ENCODE measurements at places on chromosomes 1 and 21.
A peak's percentile ranks its signal among the peaks of the same experiment; 100 is the strongest.

DNA sequence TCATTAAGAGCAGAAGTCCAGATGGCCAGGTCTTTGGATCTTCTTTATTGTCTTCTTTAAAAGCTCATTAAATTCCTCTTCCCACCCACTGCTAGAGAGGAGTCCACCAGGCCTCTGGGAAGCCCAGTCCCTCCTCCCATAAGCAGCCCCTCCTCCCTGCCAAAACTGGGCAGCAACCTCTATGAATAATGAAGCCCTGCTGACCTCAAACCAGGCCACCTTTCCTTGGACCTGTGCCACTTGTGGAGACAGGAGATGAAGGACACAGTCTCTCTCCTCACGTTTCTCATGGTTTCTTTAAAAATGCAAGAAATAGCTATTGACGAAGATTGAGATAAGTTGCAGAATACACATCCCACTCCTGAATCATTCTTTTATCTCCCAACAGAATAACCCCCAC lies 112.8 kb downstream of the EDEM3 start:
- no peak for DNase-seq

DNA sequence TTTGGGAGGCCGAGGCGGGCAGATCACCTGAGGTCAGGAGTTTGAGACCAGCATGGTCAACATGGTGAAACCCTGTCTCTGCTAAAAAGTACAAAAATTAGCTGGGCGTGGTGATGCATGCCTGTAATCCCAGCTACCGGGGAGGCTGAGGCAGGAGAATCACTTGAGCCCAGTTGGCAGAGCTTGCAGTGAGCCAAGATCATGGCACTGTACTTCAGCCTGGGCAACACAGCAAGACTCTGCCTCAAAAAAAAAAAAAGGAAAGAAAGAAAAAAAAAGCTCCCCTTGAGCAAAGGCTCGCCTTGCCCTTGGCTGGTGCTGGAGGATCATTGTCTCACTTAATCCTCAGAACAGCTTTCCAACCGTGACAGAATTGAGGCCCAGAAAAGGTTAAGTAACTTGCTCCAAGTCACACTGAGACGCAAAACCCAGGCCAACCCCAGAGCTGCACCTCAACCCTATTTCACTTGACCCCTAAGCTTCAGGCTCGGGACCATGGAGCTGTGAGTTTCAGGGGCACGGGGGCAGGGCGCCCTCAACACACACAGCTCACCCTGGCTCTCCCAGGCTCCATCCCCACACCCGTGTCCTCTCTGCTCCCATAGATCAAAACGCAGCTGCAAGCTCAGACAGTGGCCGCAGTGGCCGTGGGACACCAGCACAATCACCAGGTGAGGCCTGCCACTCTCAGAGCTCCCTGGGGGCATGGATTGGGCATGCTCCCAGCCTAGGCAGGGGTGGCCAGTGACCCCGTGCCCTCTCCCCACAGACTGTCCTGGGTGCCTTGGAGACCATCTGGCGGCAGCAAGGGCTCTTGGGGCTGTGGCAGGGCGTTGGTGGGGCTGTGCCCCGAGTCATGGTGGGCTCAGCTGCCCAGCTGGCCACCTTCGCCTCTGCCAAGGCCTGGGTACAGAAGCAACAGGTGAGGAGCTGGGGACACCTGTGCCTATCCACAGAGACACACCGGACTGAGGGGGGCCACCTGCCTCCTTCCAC lies 1.6 kb downstream of the SLC25A34 start:
- no peak for DNase-seq

GRCh38 chr1:156310962-156311361 lies 11.9 kb upstream of the VHLL start:
- no peak for DNase-seq

DNA sequence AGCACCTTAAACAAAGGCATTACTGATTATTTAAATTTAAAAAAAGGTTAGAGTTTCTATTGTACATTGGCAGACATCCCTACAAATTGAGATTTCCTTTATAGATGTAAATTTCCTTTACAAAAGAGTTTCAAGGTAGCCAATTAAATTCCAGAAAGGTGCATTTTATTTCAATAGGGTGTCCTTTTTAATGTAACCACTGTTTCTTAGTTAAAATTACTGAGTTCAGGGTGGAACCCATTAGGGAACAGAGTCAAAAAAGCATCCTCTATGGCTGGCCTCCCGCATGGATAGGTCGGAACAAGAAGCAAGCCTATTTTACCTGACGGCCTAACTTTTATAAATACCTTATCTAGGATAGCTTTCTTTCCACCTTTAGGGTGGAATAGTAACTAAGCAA lies 24.4 kb downstream of the TCP10L start:
- no peak for DNase-seq

DNA sequence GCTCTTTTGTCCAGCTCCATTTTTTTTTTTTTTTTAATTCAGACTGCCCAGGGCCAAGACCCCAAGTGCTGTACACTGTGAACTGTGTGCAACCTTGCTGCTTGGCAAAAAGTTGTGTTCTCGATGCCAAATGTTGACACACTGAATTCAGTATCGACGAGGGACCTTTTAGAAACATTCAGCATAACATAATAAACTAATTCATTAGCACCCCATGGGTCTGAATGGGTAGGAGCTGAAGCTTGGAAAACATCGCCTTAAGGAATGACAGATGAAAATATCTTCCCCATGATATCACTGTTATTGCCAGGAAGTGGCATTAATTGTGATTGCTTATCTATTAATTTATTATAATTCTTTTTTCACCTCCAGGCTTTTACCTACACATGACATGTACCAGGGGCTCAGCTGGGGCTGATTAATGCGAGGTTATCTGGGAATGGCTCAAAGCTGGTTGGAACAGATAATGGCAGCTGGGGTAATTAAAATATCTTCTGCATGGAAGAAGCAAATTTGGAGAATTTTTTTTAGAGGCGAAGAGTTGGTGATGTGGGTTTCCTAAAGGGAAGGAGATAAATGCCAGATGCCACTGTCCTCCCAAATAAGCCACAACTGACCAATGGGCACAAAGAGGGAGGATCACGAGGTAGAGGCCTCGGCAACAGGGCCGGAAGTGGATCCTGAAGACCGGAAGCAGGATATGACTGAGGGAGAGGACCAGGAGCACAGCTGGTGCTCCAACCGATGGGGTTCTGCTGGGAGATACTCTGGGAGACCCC lies 169.3 kb downstream of the GRIK3 start:
- no peak for DNase-seq

DNA sequence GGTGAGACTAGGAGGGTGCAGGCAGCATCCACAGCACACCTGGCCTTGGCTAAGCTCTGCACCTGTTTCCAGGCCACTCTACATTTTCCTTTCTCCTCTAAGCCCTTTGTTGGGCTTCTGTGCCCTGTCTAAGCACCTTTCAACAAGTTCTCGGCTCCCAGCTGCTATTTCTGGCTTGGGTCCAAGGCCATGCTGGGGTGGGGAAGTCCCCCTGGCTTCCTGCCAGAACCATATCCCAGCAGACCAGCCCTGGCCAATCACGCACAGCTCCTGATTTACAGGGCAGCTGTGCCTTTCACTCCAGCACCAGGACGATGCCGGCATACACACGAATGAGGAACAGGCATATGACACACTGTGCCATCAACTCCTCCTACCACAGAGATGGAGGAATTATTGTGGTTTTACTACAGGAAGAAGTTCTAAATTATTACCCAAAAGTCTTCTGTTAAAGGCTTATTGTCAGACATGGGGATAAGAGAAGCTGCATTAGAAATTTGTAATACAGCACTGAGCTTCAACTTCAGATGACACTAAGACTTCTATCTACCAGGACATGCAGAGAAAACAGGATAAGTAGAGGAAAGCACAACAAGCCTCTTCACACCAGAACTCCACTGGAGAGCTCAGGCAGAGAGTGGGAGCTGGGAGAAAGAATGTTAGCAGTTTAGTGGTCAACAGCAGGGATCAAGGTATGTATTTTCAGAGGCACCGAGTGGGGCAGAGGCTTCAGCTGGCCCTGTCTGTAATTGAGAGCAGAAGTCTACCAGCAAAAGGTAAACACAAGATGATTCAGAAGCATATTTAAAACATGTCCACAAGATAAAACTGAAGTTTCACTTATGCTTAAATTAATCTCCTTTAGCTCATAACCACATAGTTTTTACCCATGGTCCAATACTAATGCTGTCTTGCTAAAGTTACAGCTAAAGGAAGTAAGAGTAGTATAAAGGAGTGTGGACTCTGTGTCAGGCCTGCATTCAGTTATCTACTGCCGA lies 37.4 kb downstream of the TRIT1 start:
- DNase-seq, result peak; percentile 56

DNA sequence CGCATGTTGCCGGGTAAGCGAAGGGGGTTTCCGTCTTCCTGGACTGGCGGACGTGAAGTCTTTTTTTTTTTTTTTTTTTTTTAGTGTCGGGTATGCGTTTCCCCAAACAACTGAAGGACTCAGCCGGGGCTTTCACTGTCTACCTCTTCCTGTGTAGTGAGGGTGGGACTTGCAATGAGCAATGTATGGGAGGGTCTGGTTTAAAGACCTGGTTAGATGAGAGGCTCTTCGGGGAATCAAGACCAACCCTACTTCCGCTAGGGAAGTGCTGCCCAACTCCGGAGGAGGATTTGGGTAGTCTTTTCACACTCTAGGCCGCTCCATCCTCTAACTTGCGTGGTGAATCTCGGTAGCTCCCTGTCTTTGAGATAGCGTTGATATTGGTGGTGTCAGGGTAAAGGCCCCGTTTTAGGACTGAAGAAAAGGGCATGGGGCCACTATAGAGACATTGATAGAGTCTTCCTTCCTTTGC lies 754 bp downstream of the PRRC2C start:
- DNase-seq, result no peak

- DNase-seq, result no peak
Measured at GRCh38 chr1:53553734-53554509, 94.7 kb downstream of the DMRTB1 start.

GRCh38 chr1:32774464-32774808 lies 42.7 kb downstream of the YARS1 start:
- DNase-seq, result no peak

All from amygdala (tissue), 56 donors.